ENCODE measurements at places on chromosomes 16 and 17.

DNA sequence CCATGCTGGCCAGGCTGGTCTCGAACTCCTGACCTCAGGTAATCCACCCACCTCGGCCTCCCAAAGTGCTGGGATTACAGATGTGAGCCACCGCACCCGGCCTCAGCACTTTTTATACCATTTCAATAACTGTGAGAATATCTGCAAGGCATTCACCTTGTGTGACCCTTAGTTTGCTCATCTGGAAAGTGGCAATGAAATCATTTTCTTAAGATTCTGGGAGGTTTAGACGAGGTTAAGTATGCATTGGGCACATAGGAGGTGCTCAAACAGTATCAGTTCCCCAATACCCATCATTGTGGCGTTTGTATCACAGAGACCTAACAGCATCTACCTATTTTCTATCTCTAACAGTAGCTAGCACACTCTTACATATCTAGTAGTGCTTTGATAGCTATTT is 481.9 kb upstream of the ERCC4 start:
- no peak for DNase-seq

DNA sequence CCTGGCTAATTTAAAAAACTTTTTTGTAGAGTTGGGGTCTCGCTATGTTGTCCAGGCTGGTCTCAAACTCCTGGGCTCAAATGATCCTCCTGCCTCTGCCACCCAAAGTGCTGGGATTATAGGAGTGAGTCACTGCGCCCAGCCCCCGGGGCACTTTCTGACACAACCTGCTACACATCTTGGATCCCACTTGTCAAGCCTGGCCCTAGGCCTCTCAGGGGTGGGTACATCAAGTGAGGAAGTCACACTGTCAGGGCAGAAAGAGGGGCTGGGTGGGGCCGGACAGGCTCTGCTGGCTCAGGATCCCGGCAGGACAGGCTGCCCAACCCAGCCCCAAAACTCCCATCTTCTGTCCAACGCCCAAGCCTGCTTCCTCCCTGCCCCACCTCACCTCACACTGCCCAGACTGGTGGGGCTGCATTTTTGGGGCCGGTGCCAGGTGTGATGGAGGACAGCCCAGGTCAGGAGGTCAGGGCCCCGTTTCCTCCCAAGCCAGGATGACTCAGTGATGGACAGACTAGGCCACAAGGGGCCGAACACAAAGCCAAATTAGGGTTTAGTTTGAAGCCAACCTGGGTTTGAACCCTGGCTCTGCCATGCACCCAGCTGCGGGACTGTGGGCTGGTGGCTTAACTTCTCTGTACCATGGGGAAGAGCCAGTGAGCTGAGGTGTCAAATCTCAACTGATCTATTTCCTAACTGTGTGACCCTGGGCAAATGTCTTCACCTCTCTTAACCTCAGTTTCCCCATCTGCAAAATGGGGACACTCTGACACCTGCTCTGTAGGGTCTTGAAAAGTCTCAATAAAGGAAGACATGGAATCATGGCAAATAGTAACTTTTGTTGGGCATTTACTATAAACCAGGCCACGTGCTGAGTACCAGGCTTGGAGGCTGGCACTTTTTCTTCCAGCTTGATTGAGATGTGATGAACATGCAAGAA is 8.9 kb upstream of the PPL start:
- no peak for DNase-seq

DNA sequence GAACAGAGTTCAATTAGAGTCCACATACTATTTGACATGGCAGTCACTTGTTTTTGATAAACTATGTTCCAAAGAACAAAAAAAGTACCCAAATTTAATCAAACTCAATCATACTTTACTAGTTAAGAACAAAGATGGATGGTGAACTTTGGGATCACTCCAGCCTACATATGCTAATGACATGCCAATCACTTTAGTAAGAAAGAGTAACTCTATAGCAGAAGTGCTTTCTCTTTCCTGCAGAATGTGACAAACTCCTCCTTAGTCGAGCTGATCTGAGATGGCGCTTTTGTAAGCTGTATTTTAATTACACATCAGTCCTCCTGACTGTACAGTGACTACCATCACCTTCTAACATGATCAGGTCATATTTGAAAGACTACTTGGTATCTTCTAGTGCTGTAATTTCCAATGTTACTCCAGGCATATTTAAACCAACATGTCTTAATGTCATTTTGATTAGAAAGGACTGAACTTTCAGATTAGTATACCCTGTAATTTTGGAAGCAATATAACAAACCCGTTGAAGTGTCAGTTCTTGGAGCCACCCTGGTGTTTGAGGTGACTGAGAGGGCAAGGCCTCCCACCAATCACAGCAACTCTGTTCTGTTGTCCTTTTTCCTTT is 4.1 kb downstream of the NETO2 start:
- DNase-seq: no peak

DNA sequence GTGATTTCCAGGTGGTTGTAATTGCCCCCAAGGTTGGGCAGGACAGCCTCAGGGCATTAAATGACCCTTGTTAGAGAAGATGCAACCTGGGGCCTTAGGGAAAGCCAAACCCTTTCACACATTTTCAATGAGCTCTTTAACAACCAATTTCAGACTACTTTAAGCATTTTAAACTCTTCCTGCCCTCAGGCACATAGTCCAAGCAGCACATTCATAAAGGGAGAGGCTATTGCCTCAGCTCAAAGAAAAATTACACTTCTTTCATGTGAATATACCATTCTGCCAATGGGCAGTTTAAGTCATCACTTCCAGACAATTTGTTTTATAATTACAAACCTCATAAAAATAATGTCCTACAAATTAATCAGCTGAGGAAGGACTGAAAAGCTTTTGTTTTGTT is 544.5 kb downstream of the NPIPA7 start:
- DNase-seq: no peak

DNA sequence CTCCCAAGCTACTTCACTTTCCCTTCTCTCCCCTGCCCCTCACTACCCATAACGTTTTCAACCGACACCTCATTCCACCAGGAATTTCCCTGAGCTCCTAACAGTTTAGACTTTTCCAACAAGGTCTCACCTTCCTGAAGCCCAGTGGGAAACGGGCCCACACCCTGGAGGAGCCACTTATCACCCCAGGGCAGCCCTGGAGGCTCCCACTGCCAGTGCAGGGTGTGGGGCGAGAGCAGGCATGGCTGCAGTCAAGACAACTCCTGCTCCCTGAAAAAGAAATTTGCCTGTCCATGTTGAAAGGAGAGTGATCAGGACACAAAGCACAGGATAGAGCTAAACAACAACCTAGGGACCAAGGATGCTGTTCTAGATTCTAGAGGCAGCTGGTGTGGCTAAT is 1.7 kb upstream of the CCNF start:
- no peak for DNase-seq

DNA sequence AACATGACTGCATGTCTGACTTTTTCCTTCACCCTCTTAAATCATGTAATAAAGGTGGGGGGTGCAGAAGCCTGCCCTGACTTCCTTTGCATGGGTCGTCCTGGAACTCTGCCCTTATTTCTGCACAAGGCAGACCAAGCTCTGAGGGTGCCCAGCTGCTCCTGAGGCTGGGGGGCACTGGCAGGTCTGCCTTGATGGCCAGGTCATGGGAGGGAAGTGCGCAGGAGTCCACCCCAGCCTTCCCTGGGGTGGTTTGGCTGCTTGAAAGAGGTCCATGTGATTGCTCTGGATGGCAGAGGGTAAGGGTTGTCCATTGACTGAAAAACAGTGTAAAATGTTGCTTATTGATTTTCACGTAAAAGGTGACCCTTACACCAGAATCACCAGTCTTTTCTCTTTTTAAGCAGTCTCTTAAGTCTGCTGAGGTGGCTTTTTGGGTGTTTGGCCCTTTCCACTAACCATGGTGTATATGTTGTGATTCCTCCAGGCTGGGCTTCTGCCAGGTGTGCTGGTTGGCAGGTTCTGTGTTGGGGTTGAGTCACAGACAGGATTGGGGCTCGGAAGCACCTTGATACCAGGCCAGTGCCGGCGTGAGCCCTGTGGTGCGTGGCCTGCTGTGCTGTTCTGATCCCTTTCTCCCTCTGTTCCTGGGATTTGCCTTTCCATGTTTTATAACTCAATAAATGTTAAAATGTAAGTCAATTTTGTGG is 19.4 kb downstream of the DHX38 start:
- DNase-seq: no peak

DNA sequence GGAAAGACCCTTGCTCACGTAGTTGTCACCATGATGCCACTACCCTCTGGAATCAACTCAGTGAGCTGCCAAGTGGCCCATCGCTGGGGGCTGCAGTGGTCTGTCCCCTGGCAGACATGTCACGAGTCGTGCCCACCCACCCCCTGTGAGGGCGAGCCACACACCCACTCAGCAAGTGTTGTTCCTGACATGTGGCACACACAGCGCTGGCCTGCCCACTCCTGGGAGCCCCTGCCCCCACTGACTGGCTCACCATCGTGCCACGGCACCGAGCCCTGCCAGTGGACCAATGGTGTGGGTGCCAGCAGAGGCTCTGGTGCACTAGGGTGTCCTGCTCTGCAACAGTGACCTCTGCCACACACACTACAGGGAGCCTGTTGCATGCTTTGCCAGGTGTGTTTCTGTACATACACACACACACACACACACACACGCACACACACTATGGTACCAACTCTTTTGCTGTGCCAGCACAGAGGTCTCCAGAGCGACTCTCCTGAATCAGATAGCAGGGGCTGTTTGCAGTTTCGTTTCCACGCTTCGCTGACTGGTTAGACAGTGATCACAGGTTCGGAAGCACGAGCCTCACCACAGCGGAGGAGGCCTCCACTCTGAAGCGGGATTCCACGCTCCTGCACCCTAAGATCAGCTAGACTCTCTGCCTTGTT is 7.7 kb downstream of the RTN4RL1 start:
- no peak for DNase-seq

DNA sequence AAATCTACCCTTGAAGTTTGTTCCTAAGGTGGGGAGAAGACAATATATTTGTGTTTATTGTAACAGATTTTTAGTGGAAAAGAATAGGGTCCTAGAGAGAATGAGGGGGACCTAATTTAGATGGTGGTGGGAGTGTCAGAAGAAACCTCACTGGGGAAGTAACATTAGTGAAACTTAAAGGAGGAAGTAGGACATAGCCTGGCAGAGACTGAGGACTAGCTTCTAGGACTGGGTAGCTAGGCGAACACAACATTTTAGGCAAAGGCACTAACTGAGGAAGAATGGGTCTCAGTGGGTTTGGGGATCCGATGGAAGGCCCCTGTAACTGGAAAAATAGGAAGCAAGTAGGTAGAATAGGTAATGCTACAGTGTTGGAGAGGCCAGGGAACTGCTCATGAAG is 4.2 kb upstream of the ARL2BP start:
- no peak for DNase-seq

- DNase-seq: no peak
Observed at GRCh38 chr17:36888236-36888951, 48.9 kb upstream of the LHX1 start.

DNA sequence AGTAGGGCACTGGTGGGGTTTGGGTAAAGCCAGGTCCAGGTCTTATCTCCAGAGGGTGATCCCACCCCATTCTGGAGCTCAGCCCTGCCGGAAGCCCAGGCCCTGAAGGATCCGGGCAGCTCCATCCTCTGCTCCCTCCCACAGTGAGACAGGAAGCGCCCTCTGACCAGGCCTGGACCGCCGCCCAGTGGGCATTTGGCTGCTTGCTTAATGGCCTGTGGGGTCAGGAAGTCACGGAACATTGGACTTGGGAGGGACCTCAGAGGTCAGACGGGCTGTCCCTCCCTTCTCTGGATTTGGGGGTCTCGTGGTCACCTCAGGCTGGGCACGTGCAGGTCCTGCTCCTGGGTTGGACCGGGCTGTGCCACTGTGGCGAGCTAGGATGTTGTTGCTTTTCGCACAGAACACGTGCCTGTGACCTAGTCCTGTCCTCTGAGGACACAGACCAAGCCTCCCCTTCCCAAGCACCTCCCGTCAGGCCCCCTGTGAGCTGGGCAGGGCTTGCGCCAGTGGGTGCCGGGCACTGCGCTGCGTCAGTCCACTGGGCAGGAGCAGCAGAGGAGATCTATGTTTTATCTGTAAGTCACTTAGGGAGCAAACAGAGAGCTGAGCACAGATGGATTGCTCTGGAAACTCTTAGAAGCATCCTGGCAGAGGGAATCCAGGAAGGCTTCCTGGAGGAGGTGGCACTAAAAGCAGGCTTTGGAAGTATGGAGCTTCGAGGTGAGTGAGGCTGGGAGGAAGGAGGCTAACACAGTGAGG is 49.4 kb upstream of the GSE1 start:
- no peak for DNase-seq

DNA sequence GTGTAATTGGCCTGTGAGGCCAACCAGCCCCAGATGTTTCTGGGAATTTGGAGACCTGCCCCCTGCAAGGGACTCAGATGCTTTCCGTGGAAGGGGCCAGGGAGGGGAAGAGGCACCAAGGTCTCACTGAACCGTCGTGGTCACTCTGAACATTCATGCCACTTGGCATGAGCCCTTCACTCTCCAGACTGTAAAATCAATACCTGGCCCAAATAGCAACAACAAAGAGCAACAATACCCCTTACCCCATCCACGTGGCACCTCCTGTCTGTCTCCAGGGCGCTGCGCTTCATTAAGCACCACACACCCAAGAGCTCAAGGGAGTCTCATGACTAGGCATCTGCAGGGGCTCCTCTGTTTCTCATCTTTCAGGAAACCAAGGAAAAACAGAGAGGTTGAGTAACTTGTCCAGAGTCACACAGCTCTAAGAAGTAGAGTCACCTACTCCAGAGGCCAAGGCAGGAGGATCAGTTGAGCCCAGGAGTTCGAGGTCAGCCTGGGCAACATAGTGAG is 52.8 kb downstream of the SOCS1 start:
- no peak for DNase-seq

DNA sequence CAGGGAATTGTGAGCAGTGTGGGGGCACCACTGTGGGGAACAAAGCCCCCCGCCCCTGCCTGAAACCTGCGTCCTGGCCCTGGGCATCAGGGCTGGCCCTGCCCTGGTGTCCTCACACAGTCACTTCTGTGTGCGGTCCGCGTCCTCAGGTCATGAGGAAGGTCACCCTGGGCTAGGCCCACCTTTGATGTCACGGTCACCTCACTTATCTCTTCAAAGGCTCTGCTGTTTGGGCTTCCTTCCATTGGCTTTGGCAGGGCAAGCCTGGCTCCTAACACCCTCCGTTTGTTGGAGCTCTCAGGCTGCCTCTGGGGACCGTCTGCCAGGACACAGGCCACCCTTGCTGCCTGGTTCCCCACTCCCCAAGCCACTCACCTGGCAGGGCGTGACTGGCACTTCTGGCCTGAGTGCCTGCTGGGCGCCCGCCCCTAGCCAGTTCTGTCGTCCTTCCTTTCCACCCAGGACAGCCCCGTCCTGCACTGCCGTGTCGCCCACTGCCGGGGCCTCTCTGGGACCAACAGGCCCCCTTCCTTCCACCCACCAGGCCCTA is 8.8 kb downstream of the CENPX start:
- no peak for DNase-seq
